Stimulated activated CD8-positive, alpha-beta memory T cell treated with anti-CD3 and anti-CD28 coated beads, Interleukin-2, amount 100 ng/mL, for 1 hour (primary cell): ENCODE measurements at places on chromosomes 5 and 9.

DNA sequence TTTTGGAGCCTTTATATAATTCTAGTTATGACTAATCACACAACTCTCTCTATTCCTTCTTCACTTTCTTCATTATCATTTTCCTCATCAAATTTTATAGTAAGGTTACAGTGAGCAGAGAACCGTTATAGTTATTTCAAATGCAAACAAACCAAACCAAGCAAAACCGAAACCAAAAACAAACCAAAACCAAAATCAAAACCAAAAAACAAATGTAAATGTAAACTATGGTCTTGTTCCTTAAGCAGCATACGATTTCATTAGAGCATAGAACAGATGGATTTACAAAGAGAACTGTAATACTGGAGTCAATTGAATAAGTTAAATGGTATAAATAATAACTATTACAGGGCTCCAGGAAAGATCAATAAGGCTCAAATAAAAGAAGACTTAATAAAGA is 447.1 kb downstream of the LRRC70 start:
- DNase-seq = no peak

DNA sequence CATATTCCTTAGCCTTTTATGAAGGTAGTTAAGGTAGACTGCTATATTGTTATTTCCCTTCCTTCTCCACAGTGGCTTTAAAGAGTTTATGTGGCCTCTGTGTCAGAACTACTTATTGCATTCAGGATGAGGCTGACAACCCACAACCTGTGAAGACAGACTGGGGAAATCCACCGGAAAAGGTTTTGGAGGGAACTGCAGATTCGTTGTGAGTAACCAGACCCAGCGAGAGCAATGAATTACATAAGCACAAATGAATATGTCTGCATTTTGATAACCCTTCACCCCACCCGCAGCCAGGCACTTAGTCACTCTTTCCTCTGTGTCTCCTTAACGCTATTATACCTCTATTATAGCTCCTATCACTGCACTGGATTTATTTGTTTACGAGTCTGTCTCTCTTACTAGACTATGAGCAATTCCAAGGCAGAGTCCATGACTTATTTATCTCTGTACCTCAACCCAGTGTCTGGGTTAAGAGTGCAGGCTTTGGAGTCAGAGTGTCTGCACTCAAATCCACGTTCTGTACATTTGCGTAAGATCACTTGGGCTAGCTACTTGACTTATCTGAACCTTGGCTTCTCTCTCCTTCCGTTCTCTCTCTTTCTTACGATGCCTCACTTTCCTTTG is 19.2 kb downstream of the KCTD16 start:
- peak; percentile 44 for DNase-seq

- no peak for DNase-seq
Observed at GRCh38 chr5:149210968-149211490, 60.6 kb upstream of the AFAP1L1 start.

DNA sequence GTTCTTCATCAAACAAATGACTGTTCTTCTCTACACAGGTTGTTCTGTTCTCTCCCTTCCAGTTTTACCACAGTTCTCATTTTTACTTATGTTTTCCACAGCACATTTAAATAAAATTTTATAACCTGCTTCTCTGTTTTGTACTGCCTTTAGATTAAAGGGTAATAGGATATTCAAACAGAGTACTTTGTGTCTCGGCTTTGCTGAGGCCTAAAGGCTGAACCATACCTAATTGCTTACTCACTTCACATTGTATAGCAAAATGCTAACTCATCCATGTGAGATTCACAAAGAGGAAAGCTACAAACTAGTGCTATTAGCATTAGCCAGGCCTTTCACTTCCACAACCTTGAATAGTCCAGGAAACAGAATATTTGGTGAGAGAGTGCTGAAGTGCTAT is 200.3 kb downstream of the TRPM3 start:
- DNase-seq = no peak

DNA sequence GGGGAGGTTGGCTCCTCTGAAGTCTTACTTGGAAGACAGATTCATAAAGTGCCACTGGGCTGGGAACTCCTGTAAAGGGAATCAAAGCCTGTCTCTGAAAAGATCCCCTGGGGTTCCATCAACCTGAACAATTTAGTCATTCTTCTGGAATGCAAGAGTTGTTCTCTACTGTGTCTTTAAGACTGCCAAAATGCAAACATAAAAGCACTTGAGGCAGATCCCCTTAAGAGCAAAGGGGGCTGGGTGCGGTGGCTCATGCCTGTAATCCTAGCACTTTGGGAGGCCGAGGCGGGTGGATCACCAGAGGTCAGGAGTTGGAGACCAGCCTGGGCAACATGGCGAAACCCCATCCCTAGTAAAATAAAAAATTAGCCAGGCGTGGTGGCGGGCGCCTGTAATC is 16.7 kb downstream of the CDKN2AIPNL start:
- no peak for DNase-seq

GRCh38 chr9:69130456-69131441 is 43.3 kb upstream of the TJP2 start:
- no peak for DNase-seq

- no peak for DNase-seq
Observed at GRCh38 chr9:133845440-133845839, 107.3 kb upstream of the SARDH start.

- no peak for DNase-seq
Observed at GRCh38 chr9:14400658-14400995, 86.7 kb upstream of the NFIB start.

- no peak for DNase-seq
Observed at GRCh38 chr5:14364576-14365472, 216.8 kb upstream of the OTULINL start.

DNA sequence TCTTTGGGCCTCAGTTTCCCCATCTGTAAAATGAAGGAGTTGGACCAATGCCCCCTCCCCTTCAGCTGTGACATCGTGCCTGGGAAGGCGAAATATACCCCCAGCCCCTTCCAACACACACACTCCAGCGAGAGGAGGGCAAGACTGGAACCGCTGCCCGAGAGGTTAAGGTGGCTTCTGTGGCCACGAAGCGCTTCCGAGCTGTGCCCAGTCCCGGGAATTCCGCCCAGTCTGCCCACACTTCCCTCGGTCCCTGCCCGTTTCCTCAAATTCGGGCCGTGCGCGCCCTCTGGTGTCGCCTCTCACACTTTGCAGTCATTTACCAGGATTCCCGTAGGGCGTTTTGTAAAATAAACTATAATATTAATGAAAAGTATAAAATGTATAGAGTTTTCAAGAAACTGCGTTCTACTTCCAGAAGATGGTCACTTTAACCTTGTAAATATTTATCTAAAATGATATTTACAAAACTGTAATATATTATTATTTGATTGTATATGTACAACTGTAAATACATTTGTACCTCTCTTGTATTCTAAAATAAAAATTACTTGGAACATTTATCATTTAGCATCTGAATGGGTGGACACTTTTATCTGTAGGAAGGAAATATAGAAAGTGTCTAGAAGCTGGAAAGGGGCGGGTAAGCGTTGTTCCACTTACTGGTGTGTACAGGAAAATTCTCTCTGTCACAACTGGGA is 11.0 kb upstream of the EXOSC2 start:
- DNase-seq = peak; percentile 35
